CD4-positive, alpha-beta memory T cell (primary cell): ENCODE measurements at places on chromosomes 11 and 22.

DNA sequence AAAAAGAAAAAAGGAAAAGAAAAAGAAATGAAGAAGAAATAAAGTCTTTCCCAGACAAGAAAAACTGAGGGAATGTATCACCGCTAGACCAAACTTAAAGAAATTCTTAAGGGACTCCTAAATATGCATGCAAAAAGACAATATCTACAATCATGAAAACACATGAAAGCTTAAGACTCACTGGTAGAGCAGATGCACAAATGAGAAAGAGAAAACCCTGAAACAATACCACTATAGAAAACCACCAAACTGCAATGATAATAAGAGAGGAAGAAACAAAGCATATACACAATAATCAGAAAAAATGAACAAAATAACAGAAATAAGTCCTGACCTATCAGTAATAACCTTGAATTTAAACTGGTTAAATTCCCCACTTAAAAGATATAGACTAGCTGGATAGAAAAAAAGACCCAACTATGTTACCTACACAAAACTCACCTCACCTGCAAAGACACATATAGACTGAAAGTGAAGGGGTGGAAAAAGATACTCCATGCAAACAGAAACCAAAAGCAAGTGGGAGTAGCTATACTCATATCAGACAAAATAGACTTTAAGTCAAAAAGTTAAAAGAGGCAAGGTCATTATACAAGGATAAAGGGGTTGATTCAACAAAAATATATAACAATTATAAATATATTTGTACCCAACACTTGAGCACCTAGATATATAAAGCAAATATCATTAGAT is 61.3 kb upstream of the NARS2 start:
- no peak for DNase-seq

DNA sequence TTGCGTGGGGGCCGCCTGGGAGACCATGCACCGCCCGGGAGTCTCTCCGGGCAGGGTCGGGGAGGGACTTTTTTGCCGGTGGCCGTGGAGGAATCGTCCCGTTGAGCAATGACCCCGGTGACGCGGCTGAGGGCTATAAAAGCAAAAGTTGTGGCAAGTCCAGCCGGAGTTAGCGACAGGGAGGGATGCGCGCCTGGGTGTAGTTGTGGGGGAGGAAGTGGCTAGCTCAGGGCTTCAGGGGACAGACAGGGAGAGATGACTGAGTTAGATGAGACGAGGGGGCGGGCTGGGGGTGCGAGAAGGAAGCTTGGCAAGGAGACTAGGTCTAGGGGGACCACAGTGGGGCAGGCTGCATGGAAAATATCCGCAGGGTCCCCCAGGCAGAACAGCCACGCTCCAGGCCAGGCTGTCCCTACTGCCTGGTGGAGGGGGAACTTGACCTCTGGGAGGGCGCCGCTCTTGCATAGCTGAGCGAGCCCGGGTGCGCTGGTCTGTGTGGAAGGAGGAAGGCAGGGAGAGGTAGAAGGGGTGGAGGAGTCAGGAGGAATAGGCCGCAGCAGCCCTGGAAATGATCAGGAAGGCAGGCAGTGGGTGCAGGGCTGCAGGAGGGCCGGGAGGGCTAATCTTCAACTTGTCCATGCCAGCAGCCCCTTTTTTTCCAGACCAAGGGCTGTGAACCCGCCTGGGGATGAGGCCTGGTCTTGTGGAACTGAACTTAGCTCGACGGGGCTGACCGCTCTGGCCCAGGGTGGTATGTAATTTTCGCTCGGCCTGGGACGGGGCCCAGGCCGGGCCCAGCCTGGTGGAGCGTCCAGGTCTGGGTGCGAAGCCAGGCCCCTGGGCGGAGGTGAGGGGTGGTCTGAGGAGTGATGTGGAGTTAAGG is at the start of gene NEAT1:
Gene NEAT1 (plus strand): TSS at position 166 of the 883 bp plus-strand sequence.
- DNase-seq = peak; percentile 87

DNA sequence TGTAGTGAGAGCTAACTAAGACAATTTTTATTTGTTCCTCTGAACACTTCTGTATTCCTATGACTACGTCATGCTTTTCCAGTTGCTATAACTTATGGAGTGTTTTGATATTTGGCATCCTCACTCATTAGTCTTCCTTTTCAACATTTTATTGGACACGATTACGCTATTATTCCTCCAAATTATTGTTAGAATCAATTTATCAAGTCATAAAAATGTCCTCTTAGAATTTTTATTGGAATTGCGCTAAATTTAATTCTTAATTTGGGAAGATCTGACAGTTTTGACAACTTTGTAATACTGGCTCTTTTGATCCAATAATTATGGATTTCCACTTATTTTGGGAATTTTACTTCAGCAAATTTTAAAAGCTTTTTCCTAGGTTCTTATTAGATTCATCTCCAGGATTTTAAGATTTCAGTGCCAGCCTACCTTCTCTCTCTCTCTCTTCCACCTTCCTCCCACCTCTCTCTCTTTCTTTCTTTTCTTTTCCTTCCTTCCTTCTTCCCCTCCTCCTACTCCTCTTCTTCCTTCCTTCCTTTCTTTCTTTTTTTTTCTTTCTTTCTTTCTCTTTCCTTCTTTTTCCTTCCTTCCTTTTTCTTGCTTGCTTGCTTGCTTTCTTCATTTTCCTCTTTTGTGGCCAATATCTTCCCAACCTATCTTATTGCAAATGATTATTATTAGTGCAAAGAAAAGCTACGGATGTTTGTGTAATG is 50.8 kb downstream of the TST start:
- no peak for DNase-seq

- peak; percentile 80 for DNase-seq
These were observed 19.7 kb upstream of the APOL3 start for GRCh38 chr22:36180038-36180880.

GRCh38 chr11:72569966-72570892 is 104.0 kb downstream of the PDE2A start:
- DNase-seq = no peak

DNA sequence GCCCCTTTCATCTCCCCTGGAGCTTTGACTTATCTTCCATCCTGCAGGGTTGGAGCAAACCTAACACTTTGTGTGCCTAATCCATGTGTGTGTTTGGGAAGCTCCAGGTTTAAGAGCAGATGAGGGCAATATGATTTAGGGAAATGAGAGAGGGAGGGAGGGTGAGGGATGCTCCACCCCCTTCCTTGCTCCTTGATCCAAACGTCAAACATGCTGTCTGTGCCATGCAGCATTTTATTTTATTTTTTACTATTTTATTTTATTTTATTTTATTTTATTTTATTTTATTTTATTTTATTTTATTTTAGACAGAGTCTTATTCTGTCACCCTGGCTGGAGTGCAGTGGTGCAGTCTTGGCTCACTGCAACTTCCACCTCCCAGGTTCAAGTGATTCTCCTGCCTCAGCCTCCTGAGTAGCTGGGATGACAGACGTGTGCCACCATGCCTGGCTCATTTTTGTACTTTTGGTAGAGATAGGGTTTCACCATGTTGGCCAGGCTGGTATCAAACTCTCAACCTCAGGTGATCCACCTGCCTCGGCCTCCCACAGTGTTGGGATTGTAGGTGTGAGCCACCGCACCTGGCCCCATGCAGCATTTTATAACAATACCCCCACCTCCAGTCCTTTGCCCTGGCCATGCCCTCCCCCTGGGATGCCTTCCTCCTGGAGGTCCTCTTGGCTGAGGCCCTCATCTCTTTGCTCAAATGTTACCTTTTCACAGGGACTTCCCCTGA is 52.6 kb upstream of the CRYBB3 start:
- DNase-seq = no peak

- DNase-seq = no peak
These were observed 41.7 kb downstream of the KIAA1671 start for GRCh38 chr22:24994070-24994763.

DNA sequence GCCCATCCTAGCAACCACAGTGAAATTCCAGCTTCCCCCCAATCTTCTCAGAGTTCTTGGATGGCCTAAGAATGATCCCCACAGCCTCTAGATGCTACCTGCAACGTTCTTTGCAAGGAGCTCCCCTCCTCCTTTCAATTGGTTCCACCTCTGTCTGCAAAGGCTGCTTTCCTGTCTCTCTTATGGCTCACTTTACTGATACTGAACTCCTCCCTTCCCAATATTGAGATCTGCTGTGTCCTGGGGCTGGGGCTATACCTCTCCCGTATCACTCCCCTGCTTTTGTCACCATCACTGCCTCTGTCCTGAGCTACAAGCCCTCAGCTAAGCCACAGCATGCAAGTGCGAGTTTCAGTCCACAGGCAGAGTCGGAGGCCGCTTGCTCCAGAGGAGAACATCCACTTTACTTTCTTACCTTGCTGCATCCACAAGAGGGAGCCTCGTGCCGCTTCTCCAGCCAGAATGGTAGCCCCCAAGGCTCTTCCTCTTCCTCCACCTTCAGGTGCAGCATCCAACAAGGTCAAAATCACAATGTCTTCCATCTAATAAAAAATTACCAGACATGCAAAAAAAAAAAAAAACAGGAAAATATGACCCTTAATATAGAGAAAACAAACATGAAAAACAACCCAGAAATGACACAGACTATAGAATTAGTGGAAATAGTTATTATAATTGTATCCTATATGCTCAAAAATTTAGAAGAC is 48.6 kb upstream of the TMEM45B start:
- peak; percentile 14 for DNase-seq
